ENCODE measurements at places on chromosomes 7 and 10.

DNA sequence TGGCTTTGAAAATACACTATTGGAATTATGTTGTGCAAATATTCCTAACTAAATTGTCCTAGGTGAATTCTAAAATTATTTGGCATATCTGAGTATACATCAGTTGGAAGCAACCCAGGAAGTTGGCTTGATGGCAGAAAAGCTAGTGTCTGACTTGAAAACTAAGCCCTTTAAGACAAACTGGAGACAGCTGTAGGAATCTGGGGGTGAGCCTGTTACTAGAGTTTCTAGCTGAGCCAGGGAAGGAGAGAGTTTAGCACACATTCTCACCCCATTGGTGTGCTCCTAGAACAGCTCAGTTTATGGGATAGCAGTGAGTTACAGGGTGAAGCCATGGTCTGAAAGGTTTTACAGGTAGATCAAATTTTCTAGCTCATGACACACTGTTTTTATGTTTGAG is 210.2 kb upstream of the SLC26A5 start:
- no peak for DNase-seq

GRCh38 chr7:17104419-17104818 is 194.0 kb upstream of the AHR start:
- no peak for DNase-seq

DNA sequence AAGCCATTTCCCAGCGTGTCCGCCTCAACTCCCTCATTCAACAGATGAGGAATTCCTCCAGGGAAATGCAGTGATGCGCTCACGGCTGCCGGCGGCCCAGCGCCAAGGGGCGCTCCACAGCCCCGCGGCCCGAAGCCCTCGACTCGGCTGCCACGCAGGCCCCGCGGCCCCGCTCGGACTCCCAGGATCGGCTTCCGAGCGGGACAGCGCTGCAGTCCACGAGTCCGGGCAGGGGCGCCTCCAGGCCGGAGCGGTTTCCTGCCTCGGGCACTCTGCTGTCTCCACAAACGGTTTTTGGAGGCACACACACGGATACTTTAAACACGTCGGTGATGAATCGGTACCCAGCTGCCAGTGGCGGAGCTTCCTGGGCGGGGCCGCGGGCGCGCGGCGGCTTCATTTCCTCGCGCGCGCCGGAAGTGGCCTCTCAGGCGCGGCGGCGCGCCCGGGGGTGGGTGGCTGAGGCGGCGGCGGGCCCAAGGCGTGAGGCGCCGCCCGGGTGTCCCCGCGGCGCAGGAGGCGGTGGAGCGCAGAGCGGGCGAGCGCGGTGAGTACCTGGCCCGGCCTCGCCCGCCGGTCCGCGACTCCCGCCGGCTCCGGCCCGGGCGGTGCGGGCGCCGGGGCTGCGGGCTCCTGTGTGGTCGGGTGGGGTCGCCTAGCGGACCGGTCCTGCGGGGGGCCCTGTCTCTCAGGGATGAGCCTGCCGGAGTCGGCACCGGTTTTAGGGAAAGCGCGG is at the start of gene CSGALNACT2:
TSS of gene CSGALNACT2 (plus strand) at position 425 of the 736 bp plus-strand sequence. CDS start 16,705 bp downstream, outside the sequence.
- peak; percentile 91 for DNase-seq

DNA sequence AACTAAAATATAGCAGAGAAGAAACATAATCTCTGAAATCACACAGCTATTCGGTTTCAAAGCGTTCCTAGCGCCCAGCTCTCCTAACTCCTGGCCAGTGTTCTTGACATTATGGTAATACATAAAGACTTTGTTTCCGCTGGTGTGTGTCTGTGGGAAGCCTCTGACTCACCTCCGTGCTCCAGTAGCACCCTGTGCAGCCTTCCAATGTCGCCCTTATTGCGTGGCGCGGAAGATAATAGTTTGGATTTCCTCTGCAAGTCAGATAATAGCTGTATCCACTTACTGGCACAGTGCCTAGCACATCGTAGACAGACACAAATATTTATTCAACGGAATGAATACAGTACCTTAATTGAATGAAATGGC is 570 bp downstream of the BMS1 start:
- peak; percentile 6 for DNase-seq

- DNase-seq: no peak
Observed at GRCh38 chr7:77940647-77941046, 142.1 kb downstream of the PHTF2 start.

DNA sequence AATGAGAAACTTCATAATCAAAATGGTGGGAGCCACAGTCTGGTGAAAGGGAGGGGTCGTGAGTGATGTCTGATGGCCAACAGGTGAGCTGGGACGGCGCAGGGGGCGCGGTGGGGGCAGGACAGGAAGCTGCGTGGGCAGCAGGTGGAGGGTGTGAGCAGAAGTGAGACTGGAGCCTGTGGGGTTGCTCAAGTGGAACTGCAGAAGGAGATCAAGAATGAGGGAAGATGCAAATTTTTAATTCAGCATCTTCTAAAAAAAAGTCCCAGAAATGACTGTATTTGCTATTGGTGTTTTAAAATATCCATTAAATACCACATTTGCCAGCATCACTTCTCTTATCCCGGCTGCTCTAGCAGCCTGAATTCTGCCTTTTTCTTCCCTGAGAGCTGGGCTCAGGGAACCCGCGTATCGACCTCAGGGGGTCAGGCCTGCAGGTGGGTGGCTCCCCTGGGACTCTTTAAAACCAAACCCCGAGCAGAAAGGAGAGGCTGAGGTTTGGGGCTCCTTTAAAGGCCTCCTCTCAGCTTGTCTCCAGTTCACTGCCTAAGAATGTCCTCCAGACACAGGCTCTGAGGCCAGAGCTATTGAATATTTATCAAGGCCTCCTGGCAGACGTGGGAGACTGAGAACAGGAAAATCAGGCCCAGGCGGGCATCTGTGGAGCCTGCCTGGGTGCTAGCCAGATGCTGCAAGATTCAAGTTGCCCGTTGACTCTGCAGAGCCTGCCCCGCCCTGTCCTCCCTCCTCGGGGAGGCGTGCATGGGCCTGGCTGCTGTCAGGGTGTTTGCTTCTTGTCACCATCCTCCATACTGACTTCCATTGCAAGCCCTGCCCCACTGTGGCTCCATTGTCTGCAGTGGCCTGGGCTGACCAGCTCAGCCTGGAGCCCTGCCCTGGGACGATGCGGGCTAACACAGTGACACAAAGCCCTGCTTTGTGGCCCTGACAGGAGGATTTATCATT is 53.9 kb downstream of the SYPL1 start:
- no peak for DNase-seq

DNA sequence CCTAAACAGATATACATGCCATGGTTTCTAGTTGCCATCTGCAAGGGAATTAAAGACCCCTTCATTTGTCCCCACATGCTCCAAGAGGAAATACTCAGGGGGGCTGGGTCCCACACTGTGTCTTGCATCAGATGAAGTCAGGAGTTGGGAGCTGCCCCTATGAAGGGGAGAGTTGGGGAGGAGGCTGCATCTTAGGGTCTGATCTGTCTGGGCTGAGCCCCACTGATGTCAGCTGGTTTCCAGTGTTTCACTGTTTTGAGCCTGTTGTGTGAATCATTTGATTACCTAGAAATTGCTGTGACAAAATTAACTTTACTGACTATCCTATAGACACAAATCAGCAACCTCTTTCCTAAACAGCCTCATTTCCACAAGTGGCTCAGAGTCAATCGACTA is 4.9 kb upstream of the ADCY1 start:
- DNase-seq: no peak

GRCh38 chr7:154903083-154903731 is 99.7 kb downstream of the PAXIP1 start:
- no peak for DNase-seq

GRCh38 chr10:35219292-35219691 is 92.6 kb downstream of the CREM start:
- DNase-seq: no peak

DNA sequence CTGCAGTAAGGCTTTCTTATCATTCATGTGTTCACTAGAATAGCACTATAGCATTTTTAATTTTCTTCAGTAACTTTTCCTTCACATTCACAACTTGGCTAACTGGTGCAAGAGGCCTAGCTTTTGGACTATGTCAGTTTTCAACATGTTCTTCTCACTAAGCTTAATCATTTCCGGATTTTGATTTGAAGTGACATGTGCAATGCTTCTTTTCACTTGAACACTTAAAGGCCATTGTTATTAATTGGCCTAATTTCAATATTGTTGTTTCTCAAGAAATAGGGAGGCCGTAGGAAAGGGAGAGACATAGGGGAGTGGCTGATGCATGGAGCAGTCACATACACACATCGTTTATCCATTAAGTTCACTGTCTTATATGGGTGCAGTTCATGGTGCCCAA is 151.2 kb upstream of the NFE2L3 start:
- DNase-seq: no peak

GRCh38 chr7:157409149-157409752 is 72.4 kb downstream of the DNAJB6 start:
- DNase-seq: no peak

- DNase-seq: no peak
Observed at GRCh38 chr7:22851145-22851544, 28.5 kb upstream of the TOMM7 start.

GRCh38 chr7:102849079-102849478 is 63.7 kb upstream of the LRRC17 start:
- no peak for DNase-seq

DNA sequence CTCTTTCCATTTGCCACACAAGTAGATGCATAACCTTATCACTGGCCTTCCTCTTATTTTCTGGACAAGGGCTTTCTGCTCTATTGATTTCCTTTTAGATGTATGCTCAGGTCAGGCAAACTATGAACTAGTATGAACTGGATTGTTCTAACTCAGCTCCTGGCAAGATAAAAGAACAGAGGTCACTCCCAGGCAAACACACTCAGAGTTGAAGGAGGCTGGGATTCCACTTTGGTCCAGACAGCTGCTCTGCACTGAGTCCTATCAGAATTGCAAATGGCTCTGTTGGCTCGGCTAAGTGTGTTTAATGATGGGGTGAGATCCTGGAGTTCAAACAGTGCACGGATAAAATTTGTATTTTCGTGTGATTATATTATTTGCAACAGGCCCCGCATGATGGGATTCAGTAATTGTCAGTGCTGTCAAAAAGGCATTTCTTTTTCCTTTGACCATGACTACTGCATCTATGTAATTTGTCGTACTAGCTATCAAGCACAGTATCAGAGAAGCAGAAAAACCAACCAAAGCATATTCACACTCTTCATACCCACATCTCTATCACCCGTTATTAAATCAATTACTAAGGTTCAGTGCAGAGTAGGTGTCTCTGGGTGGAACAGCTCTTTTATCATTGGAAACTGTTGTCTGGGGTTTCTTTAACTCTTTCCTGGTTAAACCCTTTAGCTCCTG is 288.1 kb upstream of the PRKCQ start:
- DNase-seq: no peak

GRCh38 chr10:26555719-26556368 is 117.7 kb downstream of the APBB1IP start:
- no peak for DNase-seq

DNA sequence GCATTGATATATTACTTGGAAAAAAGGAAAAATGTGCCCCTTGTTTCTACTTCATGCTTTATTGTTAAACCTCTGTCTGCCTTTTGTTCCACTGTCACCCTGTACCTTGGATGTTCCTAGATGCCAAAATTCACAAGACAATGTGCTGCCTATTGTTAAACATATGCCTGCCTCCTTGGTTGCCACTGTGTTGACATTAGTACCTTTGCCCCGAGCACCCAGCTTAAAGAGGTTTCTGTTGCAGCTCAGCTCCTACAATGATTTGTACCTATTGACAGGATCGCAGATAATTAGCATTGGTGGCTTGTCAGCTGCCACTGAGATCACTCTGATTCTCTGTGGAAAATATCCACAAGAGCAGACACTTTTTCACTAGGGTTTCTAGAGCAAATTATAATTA is 188.0 kb downstream of the KCND2 start:
- no peak for DNase-seq

- no peak for DNase-seq
Observed at GRCh38 chr7:142592231-142592630, 157.0 kb upstream of the PRSS1 start.

DNA sequence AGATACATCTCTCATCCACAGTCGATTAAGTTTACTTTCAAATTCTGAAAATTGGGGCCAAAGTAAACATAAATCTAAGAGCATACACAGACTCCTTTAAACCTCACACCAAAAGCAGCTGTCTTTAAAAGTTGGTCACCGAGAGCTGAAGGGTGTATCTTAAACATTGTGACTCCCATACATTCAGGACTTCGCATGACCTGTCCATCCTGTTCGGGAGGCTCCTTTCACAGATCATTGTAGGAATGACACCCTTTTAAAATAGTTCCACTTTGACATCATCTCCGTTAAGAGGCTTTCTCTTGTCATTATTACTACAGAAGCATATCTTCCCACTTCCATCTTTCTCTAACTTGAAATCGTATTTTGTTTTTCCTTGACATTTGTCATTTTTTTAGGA is 440.0 kb downstream of the DNAJB9 start:
- DNase-seq: no peak

DNA sequence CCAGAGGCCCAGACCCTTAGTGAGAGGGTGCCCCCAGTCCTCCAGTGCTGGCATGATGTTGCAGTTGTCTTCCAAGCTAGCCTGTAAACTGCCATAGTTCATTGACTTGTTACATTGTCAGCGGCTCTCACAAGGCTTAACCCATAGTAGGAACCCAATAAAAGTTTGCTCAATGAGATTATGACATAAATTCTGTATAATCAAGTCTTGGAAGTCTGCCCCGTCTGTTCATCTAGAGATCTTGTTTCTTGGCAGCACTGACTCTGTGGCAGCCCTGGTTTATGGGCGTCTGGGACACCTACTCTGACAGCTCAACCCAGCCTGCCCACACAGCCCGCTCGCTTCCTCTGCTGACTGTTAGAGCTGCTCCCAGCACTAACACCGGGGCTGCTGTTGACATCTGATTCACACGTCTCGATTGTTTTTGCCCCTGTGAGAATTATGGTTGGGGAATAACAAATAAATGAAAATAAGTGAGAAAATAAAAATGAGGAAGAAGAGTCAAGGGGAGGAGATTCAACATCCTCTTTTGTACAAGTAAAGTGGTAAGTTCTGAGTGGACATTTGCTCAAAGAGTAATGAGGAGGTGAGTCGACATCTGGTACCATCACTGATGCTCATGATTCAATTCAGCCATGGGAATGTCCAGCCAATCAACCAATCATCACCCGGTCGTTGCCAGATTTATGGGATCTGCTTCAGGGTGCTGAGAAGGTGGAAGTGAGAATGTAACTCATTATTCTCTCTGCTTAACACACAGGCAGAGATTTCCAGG is 160.8 kb downstream of the SPAG6 start:
- DNase-seq: peak; percentile 30

DNA sequence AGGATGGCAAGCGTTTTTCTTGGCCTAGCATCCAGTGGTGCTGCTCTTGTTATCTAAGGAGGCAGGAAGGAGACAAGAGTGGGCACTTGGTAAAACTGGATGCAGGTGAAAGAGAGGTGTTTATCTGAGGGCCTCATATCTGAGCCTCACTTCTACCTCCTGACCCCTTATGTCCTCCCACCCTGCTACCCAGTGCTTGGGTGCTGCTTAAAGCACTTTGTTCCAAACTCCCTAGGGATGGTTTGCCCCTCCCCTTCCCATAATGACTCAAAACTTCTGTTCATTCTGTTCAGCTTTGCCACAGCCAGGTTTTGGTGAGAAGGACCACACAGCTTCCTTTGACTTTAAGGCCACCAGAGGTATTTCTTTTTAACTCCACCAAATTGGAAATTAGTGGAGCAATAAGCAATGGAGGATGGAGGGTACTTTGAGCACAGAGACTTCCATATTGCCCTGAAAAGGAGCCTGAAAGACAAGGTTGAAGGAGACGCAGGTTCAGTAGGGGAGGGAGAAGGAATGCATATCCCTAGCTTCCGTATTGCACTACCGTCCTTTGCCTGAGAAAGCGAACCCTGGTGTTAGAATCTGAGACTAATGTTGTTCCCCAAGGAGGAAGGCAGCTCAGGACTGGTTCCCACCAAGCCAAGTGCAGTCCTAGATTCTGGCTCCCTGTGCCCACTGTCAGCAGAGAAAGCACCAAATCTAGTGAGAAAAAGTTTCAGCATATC is 30.1 kb downstream of the ENTPD1 start:
- no peak for DNase-seq

GRCh38 chr10:329361-330099 is 194.3 kb downstream of the ZMYND11 start:
- DNase-seq: peak; percentile 12

All from activated T-cell treated with anti-CD3 and anti-CD28 coated beads for 48 hours (primary cell).